ENCODE measurements at places on chromosomes 1 and 21.

DNA sequence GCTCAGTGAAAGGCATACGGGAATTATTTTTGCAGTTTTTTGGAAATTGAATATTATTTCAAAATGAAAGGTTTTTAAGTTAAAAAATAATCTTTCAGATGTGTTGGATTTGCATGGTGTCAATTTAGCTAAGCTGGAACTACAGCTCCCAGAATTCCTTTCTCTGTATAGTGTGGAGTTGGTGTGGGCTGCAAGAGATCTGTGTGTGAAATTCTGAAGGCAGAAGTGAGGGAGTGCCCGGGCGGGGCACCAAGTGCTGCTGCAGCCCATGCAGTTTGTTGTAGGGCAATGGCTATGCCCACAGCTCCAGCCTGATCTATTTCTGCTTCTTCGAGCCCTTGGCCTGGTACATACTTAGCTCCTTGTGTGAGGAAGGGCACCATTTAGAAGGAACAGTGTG is 60.5 kb upstream of the CSF1 start:
- no peak for DNase-seq

- no peak for DNase-seq
Measured at GRCh38 chr1:1847061-1847850, 43.6 kb downstream of the GNB1 start.

GRCh38 chr1:97976801-97977200 is 56.0 kb upstream of the DPYD start:
- no peak for DNase-seq

DNA sequence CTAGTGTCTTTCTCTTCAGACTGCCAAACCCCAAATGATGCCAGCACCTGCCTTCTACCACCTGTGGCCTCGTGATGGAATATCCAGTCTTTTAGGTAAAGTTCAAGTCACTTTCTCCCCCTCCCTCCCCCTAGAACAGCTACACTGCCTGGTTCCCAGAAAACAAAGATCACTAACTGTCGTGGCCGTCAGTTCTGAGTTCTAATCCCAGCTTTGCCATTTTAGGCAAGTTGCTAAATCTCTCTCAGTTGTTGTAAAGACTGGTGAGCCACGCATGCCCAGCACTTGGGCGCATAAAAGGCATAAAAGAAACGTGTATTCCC is 648 bp upstream of the TRAPPC3 start:
- DNase-seq: no peak

DNA sequence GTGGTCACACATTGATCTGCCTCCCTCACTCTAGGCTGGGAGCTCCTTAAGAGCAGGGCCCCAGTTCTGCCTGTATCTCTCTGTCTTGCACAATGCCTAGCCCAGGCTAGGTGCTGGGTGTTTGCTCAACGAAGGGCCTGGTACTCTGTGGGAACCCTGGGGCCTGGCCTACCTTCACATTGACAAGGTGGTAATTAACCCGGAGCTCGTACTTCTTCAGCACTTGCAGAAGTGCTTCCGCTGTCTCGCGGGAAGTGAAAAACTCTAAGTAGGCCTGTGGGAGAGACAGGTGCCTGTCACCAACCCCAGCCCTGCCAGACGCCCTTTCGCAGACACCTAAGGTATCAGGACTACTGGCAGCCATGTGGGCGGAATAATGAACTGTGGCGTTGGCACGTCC is 13.7 kb downstream of the MTHFR start:
- no peak for DNase-seq

DNA sequence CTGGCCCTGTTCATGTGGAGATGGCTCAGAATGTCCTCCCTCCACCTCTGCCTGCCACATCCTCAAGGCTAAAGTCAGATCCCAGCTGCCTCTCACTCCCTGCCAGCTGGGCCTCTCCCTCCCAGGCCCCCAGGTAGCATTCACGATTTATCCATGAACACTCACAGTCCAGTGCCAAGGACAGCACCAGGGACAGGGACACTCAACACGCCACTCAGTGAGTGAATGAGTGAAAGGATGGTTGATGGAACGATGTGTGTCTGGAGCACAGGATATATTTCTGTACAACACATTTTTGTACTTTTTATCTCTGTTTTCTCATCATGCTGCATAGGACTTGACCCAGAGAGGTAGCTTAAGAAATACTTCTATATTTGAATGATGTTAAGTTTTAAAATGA is 10.1 kb downstream of the CYP4A11 start:
- no peak for DNase-seq

DNA sequence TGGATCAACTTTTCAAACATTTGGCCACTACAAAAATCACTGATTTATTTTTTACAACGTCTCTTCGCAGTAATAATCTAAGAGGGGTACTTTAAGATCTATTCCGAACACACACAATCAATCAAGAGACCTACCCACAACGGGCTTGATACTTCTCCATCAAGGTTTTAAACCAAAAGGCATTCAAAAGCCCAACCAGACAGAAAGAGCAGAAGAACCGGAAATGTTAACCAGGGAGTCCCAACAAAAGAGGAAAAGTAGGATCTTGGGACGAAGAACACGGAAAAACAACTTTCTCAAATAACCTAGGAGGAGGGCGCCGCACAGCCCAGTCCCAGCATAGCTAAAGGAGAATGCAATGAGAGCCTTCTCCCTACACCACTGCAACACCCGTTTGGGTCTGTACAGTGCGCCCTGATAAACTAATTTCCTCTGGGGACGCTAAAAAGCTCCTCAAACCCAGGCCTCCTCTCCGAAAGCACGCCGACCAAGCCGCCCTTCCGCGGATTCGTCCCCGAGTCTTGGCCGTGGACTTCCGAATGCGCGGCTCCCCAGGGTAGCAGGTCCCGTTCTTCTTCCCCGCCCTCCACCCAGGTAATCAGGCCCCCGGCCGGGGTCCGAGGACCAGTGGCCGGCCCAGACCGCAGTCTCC is 623 bp downstream of the RPL22 start:
- DNase-seq: no peak

DNA sequence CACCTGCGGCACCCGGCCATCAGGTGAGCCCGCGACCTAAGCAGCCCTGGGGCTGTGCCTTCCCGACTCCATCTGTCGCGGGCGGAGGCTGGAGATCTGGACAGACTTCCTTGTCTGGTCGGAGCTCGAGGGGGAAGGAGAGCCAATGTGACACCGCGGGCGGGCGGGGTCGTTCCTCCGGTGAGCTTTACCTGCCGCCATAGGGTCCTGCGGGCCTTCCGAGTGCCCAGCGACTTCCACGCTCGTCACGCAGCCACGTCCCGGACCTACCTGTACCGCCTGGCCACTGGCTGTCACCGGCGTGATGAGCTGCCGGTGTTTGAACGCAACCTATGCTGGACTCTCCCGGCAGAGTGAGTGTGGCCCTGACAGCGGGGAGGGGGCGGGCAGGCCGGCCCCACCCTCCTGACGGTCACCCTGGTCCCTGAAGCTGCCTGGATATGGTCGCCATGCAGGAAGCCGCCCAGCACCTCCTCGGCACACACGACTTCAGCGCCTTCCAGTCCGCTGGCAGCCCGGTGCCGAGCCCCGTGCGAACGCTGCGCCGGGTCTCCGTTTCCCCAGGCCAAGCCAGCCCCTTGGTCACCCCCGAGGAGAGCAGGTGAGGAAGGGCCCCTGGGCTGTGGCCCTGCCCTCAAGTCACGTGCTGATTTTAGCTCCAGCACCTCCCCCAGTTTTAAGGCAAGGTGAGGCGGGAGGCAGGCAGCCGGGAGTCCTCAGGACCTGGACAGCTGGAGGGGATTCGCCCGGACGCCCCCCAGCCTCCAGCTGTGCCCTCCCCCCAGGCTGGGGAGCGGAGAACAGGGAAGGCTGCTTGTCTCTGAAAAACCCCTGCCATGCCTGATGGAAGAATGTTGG is 1.1 kb downstream of the PUSL1 start:
- DNase-seq: no peak

- no peak for DNase-seq
Measured at GRCh38 chr1:3495776-3496745, 41.6 kb downstream of the ARHGEF16 start.

- no peak for DNase-seq
Measured at GRCh38 chr1:77847621-77848080, 40.8 kb upstream of the NEXN start.

DNA sequence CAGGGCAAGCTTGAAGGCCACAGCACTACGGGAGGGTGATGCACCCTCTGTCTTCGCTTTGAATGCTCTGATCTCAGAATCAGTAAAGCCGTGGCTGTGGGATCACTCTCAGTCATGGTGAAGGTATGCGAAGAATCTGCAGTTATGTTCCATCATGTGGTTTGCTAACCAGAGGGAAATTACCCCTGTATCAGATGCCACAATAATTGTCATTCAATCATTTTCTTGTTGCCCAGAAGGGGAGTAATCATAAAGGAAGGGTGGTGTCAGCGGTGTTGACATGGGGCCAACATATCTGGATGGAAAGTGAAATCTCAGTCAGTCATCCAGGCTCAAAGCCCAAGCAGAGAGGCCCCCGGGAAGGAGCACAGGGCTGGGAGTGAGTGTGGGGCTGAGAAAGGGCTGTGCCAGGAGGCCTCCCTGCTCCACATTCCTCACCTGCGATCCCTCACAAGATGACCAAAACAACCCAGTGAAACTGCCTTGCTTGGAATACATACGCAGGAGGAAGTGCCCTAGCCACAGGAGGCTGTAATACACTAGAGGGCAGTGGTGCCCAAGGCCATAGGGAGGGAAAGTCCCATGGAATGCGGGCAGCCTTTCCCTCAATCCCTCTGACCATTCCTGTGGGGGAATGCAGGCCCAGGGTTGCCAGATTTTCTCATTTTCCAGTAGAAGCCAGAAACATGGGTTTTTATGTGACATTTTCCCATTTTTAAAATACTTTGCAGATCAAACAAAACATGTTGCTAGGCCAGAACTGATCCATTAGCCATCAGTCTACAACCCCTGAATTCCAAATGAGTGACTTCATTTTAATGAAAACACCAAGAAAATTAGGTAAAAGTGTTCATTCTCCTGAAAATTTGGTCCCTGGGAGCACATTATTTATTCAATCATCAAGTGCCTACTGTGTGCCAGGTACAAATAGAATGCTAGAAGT is 95.7 kb upstream of the VANGL1 start:
- DNase-seq: peak; percentile 10

DNA sequence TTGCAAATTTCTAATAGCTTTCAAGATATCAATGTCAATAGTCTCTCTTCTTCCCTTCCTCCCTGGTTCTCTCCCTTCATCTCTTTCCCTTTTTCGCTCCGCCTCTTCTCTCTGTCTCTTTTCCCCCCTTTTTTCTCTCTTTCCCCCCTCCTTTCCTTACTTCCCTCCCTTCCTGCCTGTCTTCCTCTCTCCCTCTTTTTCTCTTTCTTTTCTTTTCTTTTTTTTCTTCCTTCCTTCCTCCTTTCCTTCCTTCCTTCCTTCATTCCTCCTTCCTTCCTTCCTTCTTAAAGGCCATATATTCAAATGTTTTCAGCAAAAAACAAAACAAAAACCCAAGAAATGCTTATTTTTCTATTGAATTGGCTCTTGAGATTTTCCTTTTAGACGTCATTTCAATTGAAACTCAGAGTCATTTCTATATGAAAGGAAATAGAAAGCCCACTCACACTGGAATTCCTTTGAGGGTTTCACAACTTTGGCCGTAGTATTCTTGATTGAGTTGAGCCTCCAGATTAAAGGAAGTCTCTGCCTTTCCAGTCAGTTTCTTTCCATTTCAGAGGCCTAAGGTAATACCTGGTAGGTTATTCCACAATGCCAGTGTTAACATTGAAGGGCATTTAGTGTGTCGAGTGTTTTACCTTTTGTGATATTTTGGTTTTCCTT is 551.5 kb downstream of the LMO4 start:
- DNase-seq: no peak

DNA sequence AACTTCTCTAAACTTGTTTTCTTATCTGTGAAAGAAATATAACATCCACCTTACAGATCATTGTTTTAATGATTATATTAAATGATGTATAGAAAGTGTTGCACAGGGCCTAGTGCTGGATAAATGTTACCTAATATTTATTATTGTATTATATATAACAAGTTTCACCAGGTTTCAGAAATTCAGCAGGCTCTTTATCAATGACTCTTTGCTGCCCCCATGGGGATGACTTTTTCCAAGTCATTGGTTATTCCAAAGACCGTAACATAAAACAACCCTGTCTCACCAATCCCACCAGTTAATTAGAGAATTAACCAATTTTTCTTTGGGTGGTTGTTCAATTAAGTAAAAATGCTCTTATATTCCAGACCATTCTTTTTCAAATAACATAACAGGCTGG is 7.3 kb upstream of the DEDD start:
- peak; percentile 41 for DNase-seq

DNA sequence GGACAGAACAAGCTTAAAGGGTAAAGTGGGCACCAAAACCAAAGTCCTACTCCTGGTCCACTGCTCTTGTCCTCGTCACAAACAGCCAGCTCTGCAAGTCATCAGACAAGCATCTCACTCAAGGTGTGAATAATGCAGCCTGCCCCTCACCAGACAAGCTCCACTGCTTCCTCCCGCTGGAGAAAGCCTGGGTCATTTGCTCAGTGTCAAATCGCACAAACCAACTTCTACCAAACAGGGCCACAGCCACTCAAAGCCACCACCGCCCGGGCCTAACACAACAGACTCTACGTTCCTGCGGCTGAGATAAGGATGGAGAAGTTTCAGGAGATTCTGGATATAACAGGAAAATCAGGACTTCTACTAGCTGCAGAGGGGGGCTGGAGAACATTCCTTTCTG is 3.3 kb downstream of the SSBP3 start:
- no peak for DNase-seq

- no peak for DNase-seq
Measured at GRCh38 chr1:152112885-152113432, 2.3 kb downstream of the TCHH start.

DNA sequence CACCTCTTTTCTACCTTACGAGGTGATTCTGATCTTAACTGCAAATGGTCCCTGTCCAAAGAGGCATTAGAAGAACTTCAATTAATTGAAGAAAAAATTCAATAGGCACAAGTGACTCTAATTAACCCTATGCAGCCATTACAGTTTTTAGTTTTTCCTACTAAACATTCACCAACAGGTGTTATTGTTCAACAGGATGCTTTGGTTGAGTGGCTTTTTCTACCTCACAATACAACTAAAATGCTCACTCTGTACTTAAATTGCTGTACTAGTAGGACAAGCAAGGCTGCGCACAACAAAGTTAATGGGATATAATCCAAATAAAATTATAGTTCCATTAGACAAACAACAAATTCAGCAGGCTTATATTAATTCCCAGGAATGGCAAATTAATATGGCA is 11.6 kb upstream of the PM20D1 start:
- DNase-seq: no peak

GRCh38 chr1:207004931-207005830 is 27.4 kb downstream of the C1orf116 start:
- DNase-seq: peak; percentile 71

GRCh38 chr1:79613046-79613445 is 606.5 kb upstream of the ADGRL4 start:
- DNase-seq: no peak

- DNase-seq: no peak
Measured at GRCh38 chr1:221712776-221713431, 29.0 kb downstream of the DUSP10 start.

DNA sequence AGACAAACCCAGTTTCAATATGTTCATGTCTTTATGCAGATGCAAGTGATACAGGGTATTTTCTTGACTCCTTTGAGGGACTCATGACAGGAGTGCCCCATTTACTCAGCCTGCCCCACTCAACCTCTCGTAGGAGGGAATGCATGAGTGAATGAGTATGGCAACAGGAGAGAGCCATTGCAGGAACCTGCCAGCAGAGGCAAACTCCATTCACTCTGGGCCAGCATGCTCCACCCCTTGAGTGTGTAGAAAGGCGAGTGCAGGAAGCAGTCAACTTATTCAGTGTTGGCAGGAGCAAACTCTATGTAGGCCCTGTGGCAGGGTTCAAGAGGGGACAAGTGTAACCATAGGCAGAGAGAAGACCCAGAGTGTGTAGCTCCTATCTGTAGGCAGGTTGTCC is 1526.3 kb downstream of the PLA2G4A start:
- no peak for DNase-seq

Measured in NCI-H1092 treated with DMSO at 0.1 percent for 48 hours (cell line).